NB4 (cell line): ENCODE measurements at places on chromosomes 1 and 21.

DNA sequence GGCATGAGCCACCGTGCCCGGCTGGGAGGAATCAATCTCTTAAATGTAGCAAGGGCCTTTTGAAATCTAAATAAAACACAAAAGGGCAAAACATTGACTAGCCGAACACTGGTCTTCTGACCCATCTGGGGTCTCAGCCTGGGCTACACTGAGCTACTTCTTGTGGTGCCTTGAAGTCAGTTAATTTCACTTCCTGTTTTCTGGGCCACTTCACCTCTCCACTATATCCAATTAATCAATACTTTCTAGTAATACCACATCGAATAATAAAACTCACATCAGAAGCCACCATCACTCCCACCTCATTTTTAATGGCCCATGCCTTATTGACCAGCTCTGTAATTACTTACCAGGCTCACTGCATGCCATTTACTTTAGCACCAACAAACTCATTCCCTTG is 138.0 kb upstream of the SAMSN1 start:
- DNase-seq, result peak; percentile 31

DNA sequence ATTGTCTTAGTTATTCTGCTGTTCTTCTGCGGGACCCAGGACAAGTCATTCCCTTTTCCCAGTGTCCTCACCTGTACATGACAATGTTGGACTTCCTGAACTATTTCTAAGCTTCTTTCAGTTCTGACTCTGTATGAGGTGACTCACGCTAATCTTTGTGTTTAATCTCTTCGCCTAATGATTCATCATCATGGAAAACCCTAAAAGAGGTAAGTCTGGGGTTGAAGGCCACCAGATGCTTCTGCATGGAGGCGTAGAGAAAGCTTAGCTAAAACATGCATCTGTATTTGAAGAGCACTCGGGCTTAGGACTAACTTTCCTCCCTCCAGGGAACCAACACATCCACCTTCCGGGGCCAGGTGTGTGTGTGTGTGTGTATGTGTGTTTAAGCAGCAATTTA is 7.4 kb downstream of the SPRR5 start:
- DNase-seq, result no peak

DNA sequence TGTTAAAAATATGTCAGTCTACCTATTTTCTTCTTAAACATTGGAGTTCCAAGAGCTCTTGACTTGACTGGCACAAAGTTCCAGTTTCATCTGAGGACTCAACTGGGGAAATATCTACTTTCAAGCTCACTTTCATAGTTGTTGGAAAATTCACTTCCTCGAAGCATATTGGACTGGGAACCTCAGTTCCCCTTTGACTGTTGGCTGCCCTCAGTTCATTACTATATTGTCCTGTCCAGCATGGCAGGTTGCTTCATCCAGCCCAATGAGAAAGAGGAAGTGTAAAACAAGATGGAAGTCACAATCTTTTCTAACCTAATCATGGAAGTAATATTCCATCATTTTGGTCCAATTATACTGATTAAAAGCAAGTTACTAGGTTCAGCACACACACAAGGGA is 54.3 kb downstream of the ZNF697 start:
- no peak for DNase-seq

DNA sequence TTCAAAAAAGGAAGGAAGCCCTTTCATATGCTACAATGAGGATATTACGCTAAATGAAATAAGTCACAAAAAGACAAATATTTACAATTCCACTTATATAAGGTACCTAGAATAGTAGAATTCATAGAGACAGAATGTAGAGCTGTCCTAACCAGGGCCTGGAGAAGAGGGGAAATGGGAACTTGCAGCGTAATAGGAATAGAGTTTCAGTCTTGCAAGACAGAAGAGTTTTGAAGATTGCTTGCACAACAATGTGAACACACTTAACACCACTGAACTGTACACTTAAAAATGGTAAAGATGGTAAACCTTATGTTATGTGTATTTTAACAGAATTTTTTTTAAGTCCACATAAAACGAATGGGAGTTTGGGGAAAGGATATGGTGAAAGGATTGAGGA is 2.9 kb downstream of the CD1B start:
- no peak for DNase-seq

- no peak for DNase-seq
Observed at GRCh38 chr1:101051688-101052638, 26.4 kb upstream of the DPH5 start.
